ENCODE measurements at places on chromosomes 7 and 10. TPM values are rescaled to one million over a fixed set of nuclear protein-coding genes. Genes with fewer than 3 reads are reported as not detected.

Gene METTL27
- total RNA-seq: not detected

Gene HOXA6
- not detected for total RNA-seq

Gene C10orf62
- total RNA-seq: not detected

Gene GRB10
- 3.7 TPM for total RNA-seq

Gene MRLN
- total RNA-seq: not detected

Gene CALN1
- total RNA-seq: under 0.01 TPM

Gene PTPRN2
- total RNA-seq: 0.31 TPM

Gene PIK3CG
- total RNA-seq: 81.3 TPM

Gene GDF2
- total RNA-seq: not detected

Gene ESYT2
- 145 TPM for total RNA-seq

Gene ERVW-1
- total RNA-seq: not detected

Gene SEPTIN14
- not detected for total RNA-seq

Gene NAT16
- not detected for total RNA-seq

Gene EPDR1
- 0.42 TPM for total RNA-seq

Gene UTF1
- not detected for total RNA-seq

Gene GFRA1
- not detected for total RNA-seq

Gene PDGFA
- 6.1 TPM for total RNA-seq
